Stimulated activated CD4-positive, alpha-beta T cell treated with anti-CD3 and anti-CD28 coated beads, Interleukin-1b, Interleukin-23, amount 100 ng/mL, for 48 hours (primary cell): ENCODE measurements at places on chromosomes 6 and 20.

- DNase-seq = no peak
Observed at GRCh38 chr6:109606359-109606758, 84.6 kb downstream of the AK9 start.

DNA sequence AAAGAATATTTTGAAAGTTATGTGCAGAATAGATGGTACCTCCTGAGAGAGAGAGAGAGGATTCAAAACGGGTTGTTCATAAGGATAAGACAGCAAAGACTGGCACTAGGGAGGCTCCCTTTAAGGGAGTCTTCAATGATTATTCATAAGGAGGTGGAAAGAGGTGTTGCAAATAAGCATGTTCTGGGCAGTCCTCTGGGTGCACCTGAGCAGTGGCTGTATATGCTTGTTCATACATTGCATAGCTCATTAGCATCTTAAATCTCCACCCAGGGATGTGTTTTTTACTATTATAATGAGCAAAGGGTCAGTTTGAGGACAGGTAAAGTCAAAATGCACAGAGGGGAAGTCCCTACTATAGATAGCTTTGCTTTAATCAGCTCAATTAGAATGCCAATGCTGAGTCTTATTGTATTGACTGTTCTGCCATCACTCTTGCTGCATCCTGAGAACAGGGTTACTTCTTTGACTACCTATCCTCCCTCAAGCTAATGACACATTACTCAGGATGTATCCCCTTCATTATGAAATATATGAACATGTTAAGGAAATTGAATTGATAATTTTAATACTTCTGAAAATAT lies 10.0 kb upstream of the SIRPG start:
- DNase-seq = no peak

- no peak for DNase-seq
Observed at GRCh38 chr6:100217225-100218012, 223.4 kb upstream of the MCHR2 start.

GRCh38 chr20:325889-326644 lies 715 bp downstream of the SOX12 start:
- DNase-seq = peak; percentile 53

GRCh38 chr6:10630178-10630577 lies 64.2 kb downstream of the C6orf52 start:
- no peak for DNase-seq

DNA sequence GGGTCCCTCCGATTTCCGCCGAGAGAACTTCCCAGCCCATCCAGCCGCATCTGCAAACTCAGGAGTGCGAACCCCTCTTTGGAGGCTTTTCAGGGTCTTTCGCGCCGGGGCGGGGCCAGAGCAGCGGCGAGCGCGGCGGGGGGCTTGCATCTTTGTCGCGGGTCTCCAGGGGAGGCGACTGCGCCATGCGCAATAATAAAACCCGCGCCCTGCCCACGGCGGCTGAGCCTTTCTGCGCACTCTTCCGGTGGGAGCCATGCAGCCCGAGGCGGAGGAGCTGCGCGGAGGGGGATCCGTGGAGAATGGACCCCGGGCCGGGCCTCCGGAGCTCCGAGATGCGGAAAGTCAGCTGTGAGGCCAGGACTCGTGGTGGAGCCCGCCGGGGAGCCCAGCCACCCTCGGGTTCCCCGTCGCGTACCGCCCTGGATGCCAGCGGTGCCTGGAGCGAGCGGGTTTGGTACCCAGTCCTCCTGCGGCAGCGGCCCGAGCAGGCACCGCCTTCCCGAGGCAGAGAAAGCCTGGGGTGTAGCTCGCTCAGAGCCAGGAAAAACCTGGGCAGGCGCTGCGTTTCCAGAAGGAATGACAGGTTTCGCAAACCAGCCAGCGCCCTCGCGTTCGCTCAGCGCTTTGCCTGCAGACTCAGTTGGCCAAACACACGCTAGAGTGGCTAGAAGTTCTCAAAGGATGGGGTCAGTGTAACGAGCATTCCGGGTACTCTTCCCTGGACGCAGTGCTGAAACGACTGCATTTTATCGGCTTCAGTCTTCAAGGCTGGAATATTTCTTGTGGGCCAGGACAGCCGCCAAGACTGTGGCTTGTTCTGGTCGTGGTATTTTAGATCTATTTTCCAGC lies 1.2 kb downstream of the AKAP12 start:
- DNase-seq = no peak

- DNase-seq = no peak
Observed at GRCh38 chr6:139868576-139868975, 494.1 kb upstream of the CITED2 start.

- peak; percentile 35 for DNase-seq
Observed at GRCh38 chr6:31579119-31579505, 3.1 kb downstream of the LTB start.

DNA sequence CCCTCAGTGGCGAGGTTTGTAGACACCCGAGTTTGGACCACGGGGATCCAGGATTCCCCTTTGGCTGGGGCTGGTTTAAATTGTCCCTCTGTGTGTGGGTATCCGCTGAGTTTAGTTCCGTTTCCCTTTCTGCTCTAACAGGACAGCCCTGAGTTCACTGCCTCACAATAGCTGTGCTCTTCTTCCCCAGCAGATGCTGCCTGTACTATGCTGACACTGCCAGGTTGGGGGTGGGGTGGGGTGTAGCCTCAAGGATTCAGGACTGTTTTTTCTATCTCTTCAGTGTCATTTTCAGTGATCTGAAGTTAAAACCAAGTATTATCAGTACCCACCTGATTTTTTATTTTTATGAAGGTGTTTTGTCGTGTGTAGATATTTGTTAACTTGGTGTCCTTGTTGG lies 655.0 kb downstream of the COL12A1 start:
- no peak for DNase-seq

GRCh38 chr6:82786248-82786647 lies 279.4 kb downstream of the UBE3D start:
- DNase-seq = no peak

DNA sequence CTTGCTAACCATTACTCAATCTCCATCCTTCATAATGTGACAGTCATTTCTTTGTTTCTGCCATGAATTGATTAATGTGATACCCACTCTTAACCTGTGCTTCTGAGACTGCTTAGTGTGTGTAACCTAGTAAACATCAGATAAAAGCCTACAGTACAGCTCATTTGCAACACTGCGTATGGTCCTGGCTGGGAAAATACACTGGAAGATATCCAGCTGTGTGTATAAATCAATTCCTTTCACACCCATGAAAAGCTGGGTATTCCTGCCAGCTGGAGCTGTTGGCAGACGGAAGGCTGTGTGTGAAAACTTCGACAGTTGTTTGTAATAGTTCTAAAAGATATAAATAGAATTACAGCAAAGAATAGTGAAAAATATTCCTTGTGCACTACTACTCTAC lies 509.2 kb downstream of the FRK start:
- no peak for DNase-seq

DNA sequence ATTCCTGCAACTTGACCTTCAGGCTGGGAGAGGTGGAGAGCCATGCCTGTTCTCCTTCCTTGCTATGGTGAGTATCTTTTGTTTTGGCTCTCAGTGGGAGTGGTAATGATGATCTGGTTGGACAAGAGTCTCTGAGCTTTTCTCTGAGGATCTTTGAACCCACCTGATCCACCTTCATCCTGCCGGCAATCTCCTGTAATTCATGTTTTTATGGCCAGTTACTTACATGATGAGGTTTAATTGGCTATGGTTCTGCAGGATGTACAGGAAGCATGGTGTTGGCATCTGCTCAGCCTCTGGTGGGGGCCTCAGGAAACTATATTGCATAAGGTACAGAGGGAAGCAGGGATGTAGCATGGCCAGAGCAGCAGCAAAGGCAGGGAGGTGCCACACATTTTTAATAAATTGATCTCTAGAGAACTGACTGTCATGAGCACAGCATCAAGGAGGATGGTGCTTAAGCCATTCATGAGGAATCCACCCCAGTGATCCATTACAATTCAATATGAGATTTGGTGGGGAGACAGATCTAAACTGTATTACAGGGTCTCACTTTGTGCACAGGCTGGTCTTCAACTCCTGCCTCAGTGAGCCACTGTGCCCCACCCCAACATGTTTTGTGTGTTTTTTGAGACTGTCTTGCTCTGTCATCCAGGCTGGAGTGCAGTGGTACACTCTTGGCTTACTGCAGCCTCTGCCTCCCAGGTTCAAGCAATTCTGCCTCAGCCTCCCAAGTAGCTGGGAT lies 10.0 kb downstream of the HSPA1B start:
- DNase-seq = no peak

DNA sequence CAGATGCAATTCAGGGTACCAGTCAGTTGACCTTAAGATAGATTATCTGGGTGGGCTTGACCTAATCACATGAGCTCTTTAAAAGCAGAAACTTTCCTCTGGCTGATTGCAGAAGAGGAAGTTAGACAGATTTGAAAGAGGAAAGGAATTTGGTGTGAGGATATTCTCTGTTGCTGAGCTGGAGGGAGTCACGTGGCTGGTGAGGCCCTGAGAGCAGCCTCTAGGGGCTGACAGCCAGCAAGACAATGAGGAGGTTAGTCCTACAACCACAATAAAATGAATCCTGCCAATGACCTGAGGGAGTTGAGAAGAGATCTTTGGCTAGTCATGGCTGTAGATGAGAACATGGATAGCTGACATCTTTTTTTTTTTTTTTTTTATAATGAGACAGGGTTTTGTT lies 87.0 kb upstream of the B3GAT2 start:
- no peak for DNase-seq
